ENCODE measurements at places on chromosomes 7 and 10.

- no peak for DNase-seq
Measured at GRCh38 chr7:85471740-85472139, 284.9 kb upstream of the SEMA3D start.

- DNase-seq = no peak
Measured at GRCh38 chr7:106050746-106051117, 61.4 kb downstream of the SYPL1 start.

DNA sequence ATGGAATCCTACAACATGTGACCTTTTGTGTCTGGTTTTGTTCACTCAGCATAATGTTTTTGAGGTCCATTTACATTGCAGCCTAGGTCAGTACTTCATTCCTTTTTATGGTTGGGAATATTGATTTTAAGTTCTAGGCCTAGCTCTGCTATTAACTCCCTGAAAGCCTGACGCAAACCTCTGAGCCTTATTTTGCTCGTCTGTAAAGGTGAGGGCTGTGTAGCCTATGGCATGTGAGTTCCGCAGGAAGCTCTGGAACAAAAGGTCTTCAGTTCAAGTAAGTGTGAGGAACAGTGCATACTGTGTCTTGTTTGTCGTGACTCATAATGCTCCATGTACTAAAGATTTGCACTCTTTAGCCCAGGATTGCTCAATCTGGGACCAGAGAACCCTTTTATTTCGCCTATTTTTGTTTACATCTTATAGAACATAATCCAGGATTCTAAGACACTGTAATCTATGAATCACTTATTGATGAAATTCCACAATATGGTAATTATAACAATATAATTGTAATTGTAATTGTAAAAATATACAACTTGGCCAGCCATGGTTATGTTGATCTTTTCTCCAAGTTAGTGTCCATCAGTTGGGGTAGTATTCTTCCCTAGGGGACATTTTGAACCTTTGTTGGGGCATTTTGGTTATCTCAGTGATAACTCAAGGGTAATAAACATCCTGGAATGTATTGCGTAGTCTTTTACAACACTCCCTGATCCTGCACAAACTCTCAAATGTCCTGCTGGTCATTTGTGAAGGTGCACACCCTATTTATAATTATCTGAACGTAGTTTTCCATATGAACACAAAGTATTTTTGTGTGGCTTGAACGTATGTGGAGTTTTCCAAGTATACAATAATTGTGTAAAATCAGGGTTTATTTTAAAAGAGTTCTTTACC, 184.7 kb downstream of the VTI1A start:
- DNase-seq = no peak

DNA sequence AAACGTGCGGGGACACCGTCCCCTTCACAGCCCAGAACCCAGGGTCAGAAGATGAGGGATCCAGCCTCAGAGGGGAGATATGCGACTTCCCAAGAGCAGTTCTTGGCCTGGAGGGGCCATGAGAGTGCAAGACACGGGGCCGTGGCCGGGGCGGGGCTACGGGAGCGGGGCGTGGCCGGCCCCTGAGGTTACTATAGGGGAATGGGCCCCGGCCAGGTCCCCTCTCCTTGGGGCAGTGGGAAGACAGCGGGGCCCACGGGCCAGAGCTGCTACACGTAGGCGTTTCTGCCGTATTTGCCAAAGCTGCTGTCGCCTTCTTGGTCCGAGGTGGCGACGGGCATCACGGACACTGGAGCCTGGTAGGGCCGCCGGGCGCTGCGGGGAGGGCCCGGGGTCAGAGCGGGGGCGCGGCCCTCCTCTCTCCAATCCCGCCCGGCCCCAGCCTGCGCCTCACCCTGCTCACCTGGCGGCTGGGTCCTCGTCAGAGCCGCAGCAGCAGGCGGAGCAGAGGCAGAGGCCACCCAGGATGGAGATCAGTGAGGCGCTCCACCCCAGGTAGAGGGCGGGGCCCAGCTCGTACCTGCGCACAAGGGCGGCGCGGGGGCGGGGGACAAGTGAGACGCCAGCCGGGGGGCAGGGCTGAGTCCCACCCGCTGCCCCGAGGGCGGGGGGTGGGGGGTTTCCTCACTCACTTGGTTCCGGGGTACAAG, 5.3 kb downstream of the CLDN15 start:
- DNase-seq = no peak

- DNase-seq = no peak
Measured at GRCh38 chr10:70324951-70325781, 41.4 kb upstream of the NPFFR1 start.

DNA sequence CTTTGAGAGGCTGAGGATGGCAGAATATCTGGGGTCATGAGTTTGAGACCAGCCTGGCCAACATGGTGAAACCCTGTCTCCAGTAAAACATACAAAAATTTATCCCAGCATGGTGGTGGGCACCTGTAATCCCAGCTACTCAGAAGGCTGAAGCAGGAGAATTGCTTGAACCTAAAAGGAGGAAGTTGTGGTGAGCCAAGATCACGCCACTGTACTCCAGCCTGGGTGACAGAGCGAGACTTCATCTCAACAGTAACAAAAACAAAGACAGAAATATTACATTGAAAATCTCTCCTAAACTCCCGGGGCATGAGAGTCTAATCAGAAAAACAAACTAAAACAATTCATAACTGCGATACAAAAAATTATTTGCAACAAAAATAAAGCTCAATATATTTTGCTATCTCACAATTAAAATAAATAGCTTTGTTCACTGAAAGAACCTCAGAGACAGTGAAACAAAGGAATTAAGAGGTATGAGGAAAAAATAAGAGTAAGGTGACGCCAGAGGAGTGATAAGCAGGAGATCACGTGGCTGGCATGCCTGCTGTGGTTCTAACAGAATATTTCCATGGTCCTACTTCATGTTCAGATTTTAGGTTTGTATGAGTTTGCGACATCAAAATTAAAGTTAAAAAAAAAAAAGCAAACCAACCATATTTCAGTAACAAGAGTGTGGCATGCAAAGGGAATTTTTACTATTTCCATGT, 527.7 kb upstream of the POM121L12 start:
- DNase-seq = no peak

DNA sequence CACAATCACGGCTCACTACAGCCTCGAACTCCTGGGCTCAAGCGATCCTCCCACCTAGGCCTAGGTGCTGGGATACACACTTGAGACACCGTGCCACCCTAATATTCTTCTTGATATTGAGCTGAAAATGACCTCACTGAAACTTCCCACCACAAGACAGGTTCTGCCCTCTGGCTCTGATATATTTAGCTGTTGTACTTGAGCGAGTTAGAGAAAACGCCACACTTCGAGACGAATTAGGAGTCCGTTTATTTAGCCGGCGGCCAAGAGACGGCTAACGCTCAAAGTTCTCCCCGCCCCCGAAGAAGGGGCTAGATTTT, 17.9 kb downstream of the ZC3HAV1 start:
- no peak for DNase-seq

DNA sequence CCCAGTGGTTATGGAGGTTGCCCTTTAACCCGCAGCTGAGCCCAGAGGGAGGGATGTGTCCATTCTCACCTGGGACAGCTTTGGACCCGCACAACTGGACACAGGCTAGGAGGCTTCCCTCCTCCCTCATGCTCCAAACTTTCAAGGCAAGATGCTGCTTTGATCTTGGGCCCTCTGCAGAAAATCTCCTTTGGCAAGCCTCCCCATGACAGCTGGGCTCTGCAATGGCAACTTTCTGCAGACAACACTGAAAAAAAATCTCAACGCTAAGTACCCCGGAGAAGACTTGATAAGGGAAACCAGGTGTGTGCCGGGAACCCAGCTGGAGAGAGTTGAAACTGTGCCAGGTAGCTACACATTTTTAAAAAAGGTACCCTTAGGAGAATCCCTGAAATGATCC, 610.1 kb downstream of the LRMDA start:
- DNase-seq = no peak

- no peak for DNase-seq
Measured at GRCh38 chr10:43885252-43885651, 236.6 kb upstream of the ZNF32 start.

DNA sequence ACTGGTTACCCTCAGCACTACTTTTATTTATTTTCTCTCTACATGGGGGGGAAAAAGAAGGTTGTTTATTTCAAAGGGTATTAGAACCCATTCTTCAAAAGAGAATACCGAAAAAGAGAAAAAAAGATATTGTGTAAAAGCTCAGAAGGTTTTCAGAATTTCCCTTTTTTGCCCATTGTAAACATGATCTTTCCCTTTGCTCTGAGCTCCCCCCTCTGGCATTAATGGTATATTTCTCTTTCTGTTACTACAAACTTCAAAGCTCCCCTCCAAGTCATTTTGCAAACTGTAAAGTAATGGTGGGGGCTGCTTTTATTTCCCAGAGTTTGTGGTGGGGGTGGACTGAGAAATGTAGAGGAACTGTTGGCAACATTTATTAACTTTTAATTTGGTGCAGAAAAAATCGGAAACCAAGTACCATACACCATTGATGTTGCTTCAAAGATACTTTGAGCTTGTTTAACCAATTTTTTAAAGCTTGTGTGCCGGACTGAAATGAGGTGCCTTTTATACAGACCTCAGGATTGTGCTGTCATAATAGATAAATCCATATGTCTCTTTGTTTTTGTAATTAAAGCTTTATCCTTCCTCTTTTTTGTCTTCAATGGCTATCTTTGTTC, 181.5 kb downstream of the EXOC4 start:
- no peak for DNase-seq

DNA sequence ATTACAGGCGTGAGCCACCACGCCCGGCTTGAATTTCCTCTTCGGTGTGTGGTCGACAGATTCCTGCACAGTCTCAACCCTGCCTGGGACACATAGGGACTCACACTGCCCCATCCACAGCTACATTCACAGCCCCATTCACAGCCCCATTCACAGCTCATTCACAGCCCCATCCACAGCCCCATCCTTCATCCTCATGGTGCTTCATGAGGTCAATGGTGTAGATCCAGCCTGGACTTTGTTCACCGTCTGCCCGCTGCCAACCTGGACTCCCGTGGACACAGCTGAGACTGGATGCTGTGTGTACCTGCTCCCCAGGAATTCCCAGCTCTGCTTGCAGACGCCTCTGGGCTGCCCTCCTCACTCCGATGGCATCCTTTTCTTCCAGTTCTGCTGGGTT, 5.2 kb downstream of the IDI2 start:
- no peak for DNase-seq

DNA sequence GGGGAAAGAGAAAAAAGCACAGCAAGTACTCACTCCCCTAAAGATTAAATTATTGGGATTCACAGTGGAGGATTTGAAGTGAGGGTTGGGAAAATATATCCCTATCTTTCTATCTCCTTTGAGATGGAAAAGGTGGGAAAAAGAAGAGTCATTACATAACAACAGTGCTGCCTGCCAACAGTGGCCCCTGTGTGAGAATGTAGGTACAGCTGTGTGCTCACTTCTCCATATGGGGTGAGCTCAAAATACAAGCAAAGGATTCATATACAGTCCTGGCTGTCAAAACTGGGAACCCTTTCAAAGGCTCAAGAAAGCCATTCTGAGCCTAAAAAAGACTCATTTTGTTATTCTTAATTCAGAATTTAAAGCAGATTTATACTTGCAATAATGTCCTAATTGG, 458.5 kb downstream of the GPAM start:
- no peak for DNase-seq

GRCh38 chr10:22620140-22620857, 94.1 kb downstream of the PIP4K2A start:
- no peak for DNase-seq

DNA sequence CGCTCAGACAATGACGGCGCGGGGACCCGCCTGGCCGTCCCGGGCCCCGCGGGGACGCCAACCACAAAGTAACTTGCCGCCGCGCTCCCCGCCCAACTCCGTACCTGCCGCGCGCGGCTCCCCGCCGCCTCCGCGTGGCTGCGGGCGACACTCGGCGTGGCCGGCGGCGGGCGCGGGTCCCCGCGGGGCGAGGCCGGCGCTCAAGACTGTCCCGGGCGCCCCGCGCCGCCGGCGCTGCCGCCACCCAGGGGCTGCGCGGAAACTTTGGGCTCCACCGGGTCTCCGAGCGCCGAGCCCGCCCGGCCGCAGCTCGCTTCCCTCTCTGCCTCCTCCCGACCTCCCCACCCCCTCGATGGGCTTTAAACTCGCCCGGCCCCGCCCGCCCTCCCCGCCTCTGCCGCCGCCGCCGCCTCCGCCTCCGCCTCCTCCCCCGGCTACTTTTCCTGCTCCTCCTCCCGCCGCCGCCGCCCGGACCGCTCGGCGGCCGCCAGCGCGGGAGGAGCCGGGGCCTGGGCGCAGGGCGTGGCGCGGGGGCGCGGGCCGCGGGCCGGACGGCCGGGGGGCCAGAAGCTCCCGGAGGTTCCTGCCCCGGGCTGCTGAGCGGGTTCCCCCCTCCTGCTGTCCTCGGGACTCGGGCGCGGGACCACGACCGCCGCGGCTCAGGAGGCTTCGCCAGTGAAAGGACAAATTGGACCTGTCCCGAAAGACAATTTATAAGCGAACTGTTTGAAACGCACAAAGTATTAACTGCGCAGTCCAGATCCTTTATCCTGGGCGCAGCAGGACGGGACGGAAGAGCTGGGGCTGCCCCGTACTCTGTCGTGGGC, 10.6 kb upstream of the GRB10 start:
- DNase-seq = no peak

DNA sequence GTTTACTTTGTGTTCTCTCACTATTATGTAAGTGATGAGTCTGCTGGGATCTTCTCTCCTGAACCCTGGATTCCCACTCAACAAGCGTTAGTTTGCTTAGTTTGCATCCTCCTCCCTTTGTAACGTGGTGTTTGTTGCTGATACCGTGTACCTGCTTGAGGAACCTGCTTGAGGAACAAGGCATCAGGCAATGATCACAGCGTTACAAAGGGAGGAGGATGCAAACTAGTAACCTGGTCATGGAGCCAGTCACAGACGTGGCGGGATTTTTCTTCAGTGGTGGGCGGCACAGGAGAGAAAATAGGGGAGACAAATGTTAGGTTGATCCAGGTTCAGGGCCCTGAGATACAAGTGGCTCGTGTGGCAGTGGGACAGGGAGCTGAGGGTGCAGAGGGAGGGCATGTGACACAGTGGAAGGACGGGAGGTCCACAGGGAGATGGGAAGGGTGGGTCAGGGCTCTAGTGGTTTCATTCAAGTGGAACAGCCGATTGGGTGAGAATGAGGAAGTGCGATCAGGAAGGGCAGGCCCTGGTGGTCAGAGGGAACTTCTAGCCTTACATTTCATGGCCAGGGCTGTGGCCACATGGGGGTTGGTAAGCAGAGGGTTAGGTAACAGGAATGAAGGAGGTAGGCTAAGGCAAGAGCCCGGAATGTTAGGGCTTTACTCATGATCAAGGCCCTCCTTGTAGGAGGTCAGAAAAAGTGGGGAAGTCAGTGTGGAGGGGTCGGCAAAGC, 38.0 kb downstream of the SNX10 start:
- no peak for DNase-seq

GRCh38 chr7:151384352-151384697, 25.5 kb downstream of the WDR86 start:
- DNase-seq = no peak

DNA sequence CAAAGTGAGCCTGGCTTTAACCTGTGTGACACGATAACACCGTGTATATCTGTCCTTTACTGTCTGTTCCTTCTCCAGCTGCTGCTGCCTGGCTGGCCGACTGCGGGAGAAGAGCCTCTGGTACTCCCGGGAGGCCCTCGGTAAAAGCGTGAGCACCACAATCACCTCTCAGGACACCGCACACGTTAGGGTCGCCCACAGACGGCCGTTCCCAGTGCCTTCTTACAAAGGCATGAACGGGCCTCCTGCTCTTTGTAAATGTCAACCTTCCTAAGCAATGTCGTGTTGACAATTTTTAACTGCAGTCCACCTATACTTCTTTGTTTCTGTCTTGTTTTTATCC, 177.6 kb downstream of the DIP2C start:
- no peak for DNase-seq

GRCh38 chr7:70410134-70410750, 721.7 kb upstream of the GALNT17 start:
- DNase-seq = no peak

Data from activated CD8-positive, alpha-beta memory T cell treated with anti-CD3 and anti-CD28 coated beads for 1 hour (primary cell).